Activated T-helper 2 cell treated with anti-CD3 and anti-CD28 coated beads, Interferon-gamma antibody, Interleukin-2, Interleukin-4, amounts not matched to agents 10 μg/mL and 5 μg/mL and 100 μg/mL, durations not matched to agents 14 hours and 24 hours and 36 hours (primary cell): ENCODE measurements at places on chromosomes 4 and X. TPM values are rescaled to one million over a fixed set of nuclear protein-coding genes. Genes with fewer than 3 reads are reported as not detected.

The TBC1D8B gene
- 0.43 and 0.46 TPM in 2 replicates for total RNA-seq

DNA sequence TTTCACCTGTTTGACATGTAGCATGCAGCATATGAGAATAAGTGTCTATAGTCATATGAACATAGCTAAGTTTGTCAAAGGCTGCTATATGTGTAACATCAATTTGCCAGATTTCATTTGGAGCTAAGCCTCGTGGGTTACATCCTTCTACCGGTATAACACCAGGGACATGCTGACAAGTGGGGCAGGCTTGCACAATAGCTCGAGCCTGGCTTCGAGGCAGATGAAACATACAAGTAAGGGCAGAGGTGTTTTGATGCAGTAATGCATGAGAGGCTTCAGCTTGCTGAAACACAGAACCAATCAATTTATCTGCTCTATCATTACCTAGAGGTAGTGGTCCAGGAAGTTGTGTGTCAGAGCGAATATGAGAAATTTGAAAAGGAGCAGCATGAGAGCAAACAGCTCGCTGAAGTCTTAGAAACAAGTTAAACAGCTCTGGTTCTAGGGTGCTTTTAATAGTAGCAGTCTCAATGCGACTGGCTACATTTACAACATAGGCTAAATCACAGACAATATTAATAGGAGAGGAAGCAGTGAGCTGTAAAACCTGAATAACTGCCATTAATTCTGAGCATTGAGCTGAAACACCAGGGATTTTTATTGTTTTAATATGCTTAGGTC is 14.9 kb upstream of the UGDH start:
- peaks cover 2% of the 10 kb centered on the region for H3K4me1 ChIP-seq
- H3K27me3 ChIP-seq: peaks cover 6% of the 10 kb centered on the region
- H3K36me3 ChIP-seq: no peaks in the 10 kb centered on the region
- H3K4me3 ChIP-seq: no peak overlapping the region
- H3K27ac ChIP-seq: no peak overlapping the region
- no peak for DNase-seq

DNA sequence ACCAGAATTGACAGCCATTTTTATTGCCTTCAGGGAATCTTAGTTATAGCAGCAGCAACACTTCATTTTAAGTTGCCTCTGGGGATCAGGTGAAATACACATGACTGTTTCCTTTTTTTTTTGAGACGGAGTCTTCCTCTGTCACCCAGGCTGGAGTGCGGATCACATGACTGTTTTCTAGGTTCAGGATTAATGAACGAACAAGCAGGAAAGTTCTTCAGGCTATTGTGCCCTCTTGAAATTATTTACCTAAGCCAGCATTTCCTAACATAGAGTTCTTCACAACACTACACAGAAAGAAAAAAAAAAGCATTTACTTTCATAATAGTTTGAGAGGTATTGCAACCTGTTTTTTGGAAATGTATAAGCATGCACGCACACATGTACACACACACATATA is 2032.8 kb downstream of the PCDH7 start:
- no peak overlapping the region for H3K4me3 ChIP-seq
- H3K36me3 ChIP-seq: no peaks in the 10 kb centered on the region
- H3K27ac ChIP-seq: no peak overlapping the region
- no peaks in the 10 kb centered on the region for H3K4me1 ChIP-seq
- no peaks in the 10 kb centered on the region for H3K27me3 ChIP-seq
- DNase-seq: no peak

DNA sequence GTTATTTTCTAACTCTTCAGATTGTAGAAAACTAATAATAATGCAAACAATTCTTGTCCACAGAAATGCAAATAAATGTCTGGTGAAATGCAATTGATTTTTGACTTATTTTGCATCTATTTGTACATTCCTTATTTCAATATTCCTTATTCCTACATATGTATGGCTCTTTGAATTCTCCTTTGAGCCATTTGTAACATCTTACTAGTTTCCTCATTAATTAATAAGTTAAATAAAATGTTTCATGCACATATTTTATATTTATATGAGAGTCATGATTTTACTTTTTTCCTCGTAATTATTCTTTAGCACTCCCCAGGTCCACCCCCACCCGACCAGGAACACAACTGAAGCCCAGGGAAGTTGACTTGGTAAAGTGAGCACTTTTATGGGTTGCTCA is 2.7 kb upstream of the FTHL17 start:
- H3K27ac ChIP-seq: no peak overlapping the region
- DNase-seq: no peak
- H3K36me3 ChIP-seq: no peaks in the 10 kb centered on the region
- no peak overlapping the region for H3K4me3 ChIP-seq
